ENCODE measurements at places on chromosomes 1 and 21.

DNA sequence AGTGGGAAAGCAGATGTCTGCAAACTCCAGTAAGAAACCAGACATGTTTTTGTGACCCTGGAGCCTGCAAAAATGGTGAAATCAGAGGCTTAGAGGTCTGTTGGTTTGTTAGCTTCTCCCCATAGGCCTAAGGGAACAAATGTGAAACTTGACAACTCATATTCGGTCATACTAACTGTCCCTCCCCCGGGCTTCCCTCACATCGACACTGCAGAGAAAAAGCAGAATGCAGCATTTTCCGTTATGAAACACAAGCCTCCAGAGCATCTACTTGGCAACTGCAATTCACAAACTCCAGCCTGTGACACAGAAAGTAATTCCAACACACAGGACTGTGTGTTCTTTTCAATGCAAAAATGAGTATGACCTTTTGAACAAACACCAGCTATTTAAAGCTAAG is 3.7 kb downstream of the KCNA2 start:
- DNase-seq = no peak

- DNase-seq = no peak
Observed at GRCh38 chr1:22126531-22126930, 16.4 kb downstream of the WNT4 start.

DNA sequence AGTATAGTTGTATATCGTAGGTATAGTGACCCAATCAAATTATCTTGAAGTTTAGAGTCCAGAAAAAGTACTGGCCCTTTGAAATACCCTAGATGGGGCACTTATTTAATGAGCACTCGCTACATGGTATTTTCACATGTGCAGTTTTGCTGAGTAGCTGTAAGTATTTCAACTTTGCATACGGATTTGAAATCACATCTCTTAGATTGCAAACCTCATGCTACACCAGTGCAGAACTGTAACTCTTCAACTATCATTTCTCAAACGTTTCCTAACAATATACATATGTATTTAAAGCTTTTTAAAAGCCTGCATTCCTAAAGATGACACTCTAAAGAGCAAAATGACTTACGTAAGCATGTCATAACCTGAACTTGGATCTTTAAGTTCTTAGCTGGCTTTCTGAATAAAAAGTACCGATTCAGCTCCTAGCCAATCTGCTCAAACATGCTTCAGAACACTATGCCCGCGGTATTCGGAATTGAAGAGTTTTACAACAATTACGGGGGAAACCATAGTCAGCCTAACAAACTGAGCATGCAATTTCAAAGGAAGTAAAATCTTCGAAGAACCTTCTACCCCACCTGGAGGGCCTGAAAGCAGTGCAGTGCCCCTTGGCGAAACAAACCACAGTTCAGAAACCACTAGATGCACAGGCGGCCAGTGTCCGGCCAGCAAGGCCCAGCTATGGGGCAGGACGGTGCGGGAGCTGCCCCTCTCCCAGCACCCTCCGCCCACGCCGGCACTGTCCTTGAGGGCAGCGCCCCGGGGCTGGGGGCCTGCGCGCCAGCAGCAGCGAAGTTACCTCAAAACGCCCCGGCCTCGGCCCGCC is 863 bp downstream of the FH start:
- no peak for DNase-seq

DNA sequence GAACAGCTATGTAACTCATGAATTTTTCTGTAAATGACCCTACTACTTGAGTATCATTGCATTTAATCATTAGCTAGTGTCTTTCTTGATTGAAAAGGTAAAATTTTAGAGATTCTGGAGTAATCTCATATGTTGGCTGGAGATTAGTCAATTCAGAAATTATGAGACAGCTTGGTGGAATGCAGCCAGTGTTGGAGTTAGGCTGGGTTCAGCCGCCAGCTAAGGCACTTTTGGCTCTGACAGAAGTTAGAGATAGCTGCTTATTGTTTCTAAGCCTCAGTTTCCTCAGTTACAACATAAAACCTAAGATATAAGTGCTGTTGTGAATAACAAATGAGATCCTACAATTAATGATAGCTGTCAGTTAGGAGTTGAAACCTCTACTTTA is 49.4 kb downstream of the TBCE start:
- DNase-seq = no peak

GRCh38 chr1:174995916-174996315 is 3.8 kb upstream of the CACYBP start:
- DNase-seq = no peak

DNA sequence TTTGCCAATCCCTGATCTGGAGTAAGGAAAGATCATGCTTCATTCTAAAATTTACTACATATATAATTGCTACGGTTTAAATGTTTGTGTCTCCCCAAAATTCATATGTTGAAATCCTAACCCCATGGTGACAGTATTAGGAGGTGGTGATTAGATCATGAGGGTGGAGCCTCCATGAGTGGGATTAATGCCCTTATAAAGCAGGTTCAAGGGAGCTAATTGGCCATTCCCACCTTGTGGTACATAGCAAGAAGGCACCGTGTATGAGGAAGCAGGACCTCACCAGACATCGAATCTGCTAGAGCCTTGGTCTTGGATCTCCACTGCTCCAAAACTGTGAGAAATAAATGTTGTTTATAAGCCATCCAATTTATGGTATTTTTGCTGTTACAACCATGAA is 55.5 kb downstream of the GADD45A start:
- DNase-seq = no peak

GRCh38 chr1:206935491-206936067 is 10.7 kb downstream of the PIGR start:
- DNase-seq = no peak

GRCh38 chr1:11059155-11059967 is 457 bp downstream of the SRM start:
- no peak for DNase-seq

GRCh38 chr21:41349126-41349525 is 12.7 kb upstream of the MX2 start:
- DNase-seq = no peak

DNA sequence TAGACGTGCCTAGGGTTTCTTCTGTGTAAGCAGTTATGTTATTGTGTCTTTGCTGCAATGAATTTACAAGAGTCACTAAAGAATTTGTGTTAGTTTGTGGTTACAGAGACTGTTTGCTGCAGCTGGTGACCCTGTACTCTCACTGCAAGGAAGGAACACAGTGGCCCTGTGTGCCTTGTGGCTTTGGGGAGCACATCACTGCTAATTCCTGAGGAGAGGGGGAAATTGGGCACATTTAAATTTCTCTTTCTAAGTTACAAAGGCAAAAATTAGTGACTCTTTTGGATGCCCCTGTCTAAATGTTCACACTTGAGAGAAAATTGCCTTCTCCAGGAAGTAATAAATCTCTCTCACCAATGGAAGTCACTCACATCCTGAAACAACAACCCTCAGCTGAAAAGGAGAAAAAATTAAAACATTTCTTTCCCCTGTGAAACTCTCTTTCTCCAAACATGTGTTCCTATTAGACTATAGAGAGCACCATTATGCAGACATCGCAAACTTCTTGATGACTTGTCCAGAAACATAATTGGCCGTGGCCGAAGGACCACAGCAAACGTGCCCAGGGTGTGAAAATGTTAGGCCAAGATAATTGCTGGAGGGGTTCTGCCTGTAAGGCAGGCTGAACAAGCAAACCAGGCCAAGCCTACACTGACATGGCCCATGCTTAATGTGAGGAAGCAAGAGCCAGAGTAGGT is 32.3 kb upstream of the SPAG17 start:
- no peak for DNase-seq

DNA sequence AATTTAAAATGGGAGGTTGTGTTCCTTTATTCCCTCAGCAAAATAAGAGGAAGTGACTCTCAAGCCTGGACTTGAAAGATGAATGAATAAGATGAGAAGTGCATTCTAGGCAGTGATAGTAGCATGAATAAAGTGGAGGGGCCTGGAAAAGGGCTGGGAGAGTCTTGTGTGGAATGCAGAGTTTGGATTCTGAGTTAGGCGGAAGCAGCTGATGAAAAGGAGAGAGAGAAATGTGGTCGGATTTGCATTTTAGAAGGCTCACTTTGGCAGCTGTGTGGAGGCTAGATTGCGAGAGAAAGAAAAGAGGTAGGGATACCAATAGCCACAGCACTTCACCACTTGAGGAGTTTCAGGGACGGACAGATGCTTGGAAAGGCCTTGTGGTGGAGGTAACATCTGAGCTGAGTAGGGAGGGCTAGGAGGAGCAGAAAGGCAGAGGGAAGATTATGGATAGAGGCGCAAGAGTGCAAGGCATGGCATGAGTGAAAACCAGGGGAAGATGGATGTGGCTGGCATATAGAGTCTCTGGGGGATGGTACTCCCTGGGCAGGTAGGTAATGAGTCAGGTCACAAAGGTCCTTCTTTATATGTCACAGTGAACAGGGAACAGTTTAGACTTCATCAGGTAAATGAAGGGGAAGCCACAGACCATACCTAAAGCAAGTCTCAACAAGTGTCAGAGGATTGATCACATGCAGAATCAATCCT is 59.6 kb downstream of the ST3GAL3 start:
- DNase-seq = peak; percentile 28

GRCh38 chr1:68329096-68329835 is 96.9 kb upstream of the WLS start:
- no peak for DNase-seq

DNA sequence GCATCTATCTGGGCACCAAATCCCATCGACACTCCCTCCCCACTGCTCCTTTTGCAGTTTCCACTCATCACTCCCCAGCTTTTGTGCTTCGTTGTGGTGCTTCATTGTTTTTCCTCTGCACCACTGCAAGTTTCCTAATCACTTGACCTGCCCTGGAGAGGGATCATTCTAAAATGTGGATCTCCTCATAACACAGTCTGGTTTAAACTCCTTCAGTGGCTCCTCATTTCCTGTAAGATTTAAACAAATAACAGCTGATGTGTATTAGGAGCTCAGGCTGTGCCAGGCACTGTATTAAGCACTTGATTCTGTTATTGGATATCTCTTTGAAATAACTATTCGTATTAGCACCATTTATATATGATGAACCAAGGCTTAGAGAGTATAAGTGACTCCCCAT is 51.3 kb downstream of the MAP10 start:
- no peak for DNase-seq

DNA sequence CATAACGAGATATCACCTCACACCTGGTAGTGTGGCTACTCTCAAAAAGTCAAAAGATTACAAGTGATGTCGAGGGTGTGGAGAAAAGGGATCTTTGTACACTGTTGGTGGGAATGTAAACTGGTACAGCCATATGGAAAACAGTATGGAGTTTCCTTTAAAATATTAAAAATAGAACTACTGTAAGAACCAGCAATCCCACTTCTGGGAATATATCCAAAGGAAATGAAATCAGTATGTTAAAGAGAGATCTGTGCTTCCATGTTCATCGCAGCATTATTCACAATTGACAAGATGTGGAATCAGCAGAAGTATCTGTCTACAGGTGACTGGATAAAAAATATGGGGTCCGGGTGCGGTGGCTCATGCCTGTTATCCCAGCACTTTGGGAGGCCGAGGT is 7.6 kb upstream of the PIK3C2B start:
- no peak for DNase-seq

GRCh38 chr21:26199456-26199855 is 28.9 kb upstream of the APP start:
- DNase-seq = no peak

DNA sequence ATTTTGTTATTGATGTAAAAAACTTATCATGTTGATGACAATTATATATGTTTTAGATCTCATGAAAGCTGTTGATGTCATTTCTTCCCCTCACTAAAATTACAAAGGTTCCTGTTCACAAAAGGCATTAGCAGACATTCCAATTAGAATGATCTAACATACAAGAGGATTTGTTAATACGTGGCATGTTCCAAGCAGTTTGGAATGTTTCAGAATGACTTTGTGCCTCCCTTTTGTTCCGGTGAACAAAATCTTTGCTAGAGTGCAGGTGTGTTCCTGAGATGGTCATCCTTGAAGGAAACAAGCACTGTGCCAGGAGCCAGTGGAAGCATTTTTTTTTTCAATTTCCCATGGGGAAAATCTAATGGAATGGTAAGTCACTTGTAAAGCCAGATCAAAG is 108.0 kb upstream of the KCTD3 start:
- no peak for DNase-seq

GRCh38 chr1:29686012-29686930 is 449.9 kb downstream of the PTPRU start:
- no peak for DNase-seq

DNA sequence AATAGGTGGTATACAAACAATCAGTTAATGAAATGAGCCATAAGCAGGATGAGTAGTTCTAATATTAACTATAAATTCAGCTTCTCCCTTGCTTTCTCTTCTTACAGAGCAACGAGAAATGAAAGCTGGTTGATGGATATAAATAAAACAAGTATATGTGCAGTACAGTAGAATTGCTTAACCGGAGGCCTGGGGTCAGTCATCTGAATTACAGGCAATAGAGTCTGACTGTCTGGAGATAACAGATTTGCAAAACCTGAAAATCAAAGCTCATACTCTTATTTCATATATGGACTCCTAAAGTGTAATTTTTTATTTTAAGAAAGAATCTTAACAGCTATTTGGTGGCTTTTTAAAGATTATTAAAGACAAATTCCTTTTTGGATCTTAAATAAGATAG is 43.1 kb upstream of the SGIP1 start:
- DNase-seq = no peak

- DNase-seq = no peak
Observed at GRCh38 chr1:41689558-41689981, 205.1 kb upstream of the EDN2 start.

GRCh38 chr1:31310198-31310597 is 13.4 kb downstream of the ZCCHC17 start:
- no peak for DNase-seq

DNA sequence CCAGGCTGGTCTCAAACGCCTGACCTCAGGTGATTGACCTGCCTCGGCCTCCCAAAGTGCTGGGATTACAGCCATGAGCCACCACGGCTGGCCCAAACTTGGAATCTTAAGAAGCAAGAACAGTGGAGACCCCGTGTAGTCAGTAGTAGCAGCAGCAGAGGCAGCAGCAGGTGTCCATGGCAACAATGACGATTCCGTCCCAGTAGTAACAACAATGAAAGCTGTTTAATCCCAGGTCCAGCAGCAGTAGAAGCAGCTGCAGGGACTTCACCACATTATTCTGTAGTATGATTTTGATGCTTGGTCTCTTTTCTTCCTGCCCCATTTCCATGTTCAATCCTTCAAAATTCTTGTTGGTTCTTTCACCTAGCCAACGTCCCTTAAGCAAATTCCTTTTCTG is 69.6 kb upstream of the KCTD3 start:
- no peak for DNase-seq

GRCh38 chr1:186283374-186283773 is 91.7 kb downstream of the TPR start:
- no peak for DNase-seq

GRCh38 chr1:225981714-225982113 is 17.4 kb downstream of the SDE2 start:
- no peak for DNase-seq
